ENCODE measurements at places on chromosomes 6 and 20.

DNA sequence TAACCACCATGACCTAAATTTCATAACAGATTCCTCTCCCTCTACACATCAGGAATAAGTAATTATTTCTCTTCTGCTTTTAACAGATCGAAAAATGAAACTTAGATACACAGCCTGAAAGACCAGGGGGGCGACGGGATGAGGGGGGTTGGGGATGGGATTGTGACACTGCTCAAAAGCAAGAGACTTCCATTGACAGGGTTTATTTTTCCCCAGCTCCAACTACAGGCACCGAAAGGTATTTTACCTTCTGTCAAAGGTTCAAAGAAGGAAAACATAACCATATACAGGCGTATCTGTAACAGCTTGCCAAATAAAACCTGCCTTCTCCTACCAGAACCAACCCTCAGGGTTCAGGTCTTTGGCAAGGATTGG lies 1.3 kb downstream of the EPHA7 start:
- no peak for DNase-seq

DNA sequence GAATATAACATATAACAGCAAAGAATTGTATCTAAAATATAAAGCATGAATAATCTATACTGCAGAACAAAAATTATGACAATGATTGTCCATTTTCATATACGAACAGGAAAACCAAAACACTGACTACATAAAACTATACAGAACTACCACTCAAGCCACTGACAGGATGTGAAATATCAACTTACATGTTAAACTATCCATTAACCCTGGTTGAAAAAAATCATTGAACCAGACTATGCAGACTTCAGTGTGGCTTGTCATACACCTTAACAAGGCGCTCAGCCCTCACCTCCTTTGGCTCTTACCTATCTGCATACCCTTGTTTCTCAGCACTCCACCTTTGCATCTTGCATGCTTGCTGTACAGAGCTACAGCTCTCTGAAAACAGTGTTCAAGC lies 34.9 kb downstream of the ASCC3 start:
- DNase-seq: no peak

GRCh38 chr6:81575442-81575841 lies 177.0 kb downstream of the TENT5A start:
- DNase-seq: no peak

GRCh38 chr6:29926413-29927274 lies 15.7 kb upstream of the HLA-A start:
- DNase-seq: no peak

- no peak for DNase-seq
These were observed 100.4 kb downstream of the AFG1L start for GRCh38 chr6:108395297-108395696.

GRCh38 chr6:133855991-133856370 lies 32.9 kb upstream of the TCF21 start:
- DNase-seq: no peak

DNA sequence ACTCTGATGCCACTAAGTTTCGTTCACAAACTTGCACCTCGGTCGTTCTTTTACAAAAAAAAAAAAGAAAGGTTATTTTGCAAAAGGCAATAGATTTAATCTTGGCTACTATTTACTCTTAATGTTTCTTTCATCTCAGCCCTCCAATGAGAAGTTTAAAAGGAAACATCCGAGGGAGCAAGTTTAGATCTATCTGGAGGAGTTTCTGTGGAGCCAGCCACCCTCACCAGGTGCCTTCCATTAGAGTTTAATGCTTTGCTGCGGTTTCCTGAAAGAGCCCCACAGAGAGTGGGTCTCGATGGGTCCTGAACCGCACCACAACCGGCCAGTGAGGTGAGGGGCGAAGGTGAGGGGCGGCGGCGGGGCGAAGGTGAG lies 632 bp downstream of the PRKN start:
- no peak for DNase-seq

DNA sequence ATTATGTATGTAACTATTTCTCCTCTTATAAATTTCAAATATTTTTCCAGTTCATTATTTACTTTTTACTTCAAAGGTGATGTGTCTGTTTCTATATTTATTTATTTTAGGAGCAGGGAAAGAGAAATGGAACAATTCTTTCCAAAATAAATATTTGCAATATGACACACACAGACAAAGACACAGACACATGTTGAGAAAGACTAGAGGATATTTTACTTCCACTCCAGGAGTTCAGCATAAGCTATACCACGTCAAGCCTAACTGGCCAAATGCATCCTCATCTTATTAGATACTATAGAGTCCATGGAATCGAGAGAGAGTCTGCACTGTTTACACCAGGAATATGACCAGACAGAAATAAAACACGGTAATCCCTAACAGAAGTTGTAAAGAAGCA lies 13.3 kb downstream of the RALGAPA2 start:
- DNase-seq: no peak

- DNase-seq: no peak
These were observed 46.9 kb upstream of the TAB2 start for GRCh38 chr6:149270616-149271015.

DNA sequence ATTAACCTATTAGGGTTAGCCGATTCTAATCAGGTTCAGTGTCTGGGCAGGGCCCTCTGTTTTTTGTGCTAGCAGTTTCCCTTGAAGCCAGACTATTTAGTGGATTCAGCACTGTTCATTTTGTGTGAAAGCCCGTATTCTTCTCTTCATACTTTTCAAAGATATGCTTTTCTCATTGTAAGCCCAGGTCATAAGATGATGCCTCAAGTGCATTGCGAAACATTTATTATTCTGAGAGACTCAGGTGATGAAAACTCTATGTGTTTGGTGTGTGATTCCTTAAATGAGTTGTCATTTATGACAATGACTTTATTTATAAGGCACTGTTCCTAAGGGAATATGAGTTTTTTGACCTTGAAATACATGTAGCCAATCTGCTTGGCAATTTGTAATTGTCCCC lies 851.0 kb upstream of the FLRT3 start:
- DNase-seq: no peak

- DNase-seq: no peak
These were observed 92.7 kb downstream of the LY86 start for GRCh38 chr6:6681075-6681849.

GRCh38 chr20:47040506-47041125 lies 146.0 kb downstream of the EYA2 start:
- no peak for DNase-seq

GRCh38 chr6:127963495-127963894 lies 62.6 kb upstream of the THEMIS start:
- DNase-seq: no peak

- DNase-seq: no peak
These were observed 47.5 kb downstream of the KIAA1755 start for GRCh38 chr20:38212806-38213606.

DNA sequence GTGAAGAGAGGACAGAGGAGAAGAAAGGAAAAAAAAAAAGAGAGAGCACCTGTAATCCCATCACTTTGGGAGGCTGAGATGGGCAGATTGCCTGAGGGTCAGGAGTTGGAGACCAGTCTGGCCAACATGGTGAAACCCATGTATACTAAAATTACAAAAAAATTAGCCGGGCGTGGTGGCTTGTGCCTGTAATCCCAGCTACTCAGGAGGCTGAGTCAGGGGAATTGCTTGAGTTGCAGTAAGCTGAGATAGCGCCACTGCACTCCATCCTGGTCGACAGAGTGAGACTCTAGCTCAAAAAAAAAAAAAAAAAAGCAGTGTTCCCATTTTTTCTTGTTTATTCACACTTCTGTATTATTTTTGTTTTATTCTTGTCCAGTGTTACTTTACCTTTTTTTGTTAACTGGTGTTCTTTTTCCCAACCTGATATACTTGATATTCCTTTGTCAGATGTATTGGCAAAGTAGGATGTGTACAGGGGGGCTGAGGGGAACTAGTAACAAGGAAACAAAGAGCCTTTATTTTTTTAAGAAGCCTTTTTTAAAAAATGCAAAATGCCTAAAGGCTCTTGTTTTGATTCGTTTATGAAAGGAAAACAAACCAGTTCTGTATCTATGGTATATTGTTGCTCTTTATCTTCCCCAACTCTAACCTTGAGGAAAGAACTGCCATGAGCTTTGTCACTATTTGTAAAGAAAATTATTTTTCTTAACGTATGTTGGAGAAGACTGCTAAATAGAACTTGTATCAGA lies 22.3 kb downstream of the COL19A1 start:
- no peak for DNase-seq

- DNase-seq: no peak
These were observed 319.7 kb upstream of the MAN1A1 start for GRCh38 chr6:119669221-119669620.

DNA sequence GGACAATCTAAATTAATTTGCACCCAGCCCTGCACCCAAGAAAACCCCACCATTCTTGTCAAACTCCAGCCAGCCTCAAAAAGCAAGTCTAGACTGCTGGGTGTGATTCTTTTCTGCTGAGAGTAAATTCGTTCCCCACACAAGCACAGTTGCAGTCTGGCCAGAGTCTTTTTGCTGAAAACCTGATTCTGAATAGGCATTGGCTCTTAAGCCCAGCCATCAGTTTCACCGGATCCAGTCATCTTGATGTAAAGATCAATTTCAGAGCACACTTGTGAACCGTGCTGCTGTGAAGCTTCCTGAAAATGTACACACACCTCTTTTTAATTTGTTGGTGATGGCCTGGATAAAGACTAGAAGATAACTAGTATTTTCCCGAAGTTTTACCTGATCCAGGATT lies 159.4 kb upstream of the GGTLC1 start:
- DNase-seq: no peak

DNA sequence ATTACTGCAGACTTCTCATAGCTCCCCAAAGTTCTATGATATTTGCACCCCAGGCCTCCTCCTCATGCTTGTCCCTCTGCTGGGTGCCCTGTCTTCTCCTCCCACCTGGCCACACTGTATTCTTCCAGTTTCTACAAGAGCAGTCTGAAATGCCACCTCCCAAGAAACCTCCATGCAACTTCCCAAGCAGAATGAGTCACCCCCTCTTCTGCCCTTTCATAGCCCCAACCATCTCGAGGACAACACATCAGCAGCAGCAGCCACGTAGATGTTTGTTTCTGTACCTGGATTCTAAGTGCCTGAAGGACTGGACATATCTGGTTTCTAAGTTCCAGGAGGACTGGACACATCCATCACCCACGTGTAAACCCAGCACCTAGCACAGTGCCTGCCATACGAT lies 6.6 kb upstream of the ULBP2 start:
- DNase-seq: no peak

GRCh38 chr20:20969701-20970280 lies 136.4 kb downstream of the LINC00237 start:
- no peak for DNase-seq

GRCh38 chr6:41161851-41162552 lies 914 bp downstream of the TREM2 start:
- no peak for DNase-seq

DNA sequence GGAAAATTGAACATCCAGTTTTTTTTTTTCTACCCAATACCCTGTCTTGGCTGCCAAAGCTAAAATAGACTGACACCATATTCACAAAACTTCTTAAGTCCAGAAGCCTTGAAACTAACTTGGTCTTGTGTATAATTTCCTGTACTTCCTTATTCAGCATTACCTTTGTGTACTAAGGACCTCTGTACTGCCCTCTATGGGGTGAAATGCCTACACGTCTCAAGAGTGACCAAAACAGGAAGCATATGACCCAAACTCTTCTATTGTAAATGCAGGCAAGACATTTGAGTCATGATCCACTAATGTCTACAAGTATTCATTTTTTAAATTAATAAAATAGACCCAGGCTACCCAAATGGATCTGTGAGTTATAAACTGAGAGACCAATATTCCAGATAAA lies 50.4 kb downstream of the HMGCLL1 start:
- no peak for DNase-seq

- DNase-seq: no peak
These were observed 22.5 kb upstream of the IYD start for GRCh38 chr6:150346346-150346745.

- DNase-seq: no peak
These were observed 33.5 kb upstream of the FKBP1A start for GRCh38 chr20:1426231-1426849.

- DNase-seq: no peak
These were observed 6.7 kb downstream of the TAF4 start for GRCh38 chr20:62058941-62059340.

- no peak for DNase-seq
These were observed 19.1 kb upstream of the HLA-DQB1 start for GRCh38 chr6:32685603-32686002.

- DNase-seq: no peak
These were observed 5.2 kb downstream of the PRSS35 start for GRCh38 chr6:83517500-83517899.

- no peak for DNase-seq
These were observed 146.3 kb downstream of the ZNF217 start for GRCh38 chr20:53447316-53447715.

- DNase-seq: no peak
These were observed 484.7 kb downstream of the EPHA7 start for GRCh38 chr6:92934625-92935024.

DNA sequence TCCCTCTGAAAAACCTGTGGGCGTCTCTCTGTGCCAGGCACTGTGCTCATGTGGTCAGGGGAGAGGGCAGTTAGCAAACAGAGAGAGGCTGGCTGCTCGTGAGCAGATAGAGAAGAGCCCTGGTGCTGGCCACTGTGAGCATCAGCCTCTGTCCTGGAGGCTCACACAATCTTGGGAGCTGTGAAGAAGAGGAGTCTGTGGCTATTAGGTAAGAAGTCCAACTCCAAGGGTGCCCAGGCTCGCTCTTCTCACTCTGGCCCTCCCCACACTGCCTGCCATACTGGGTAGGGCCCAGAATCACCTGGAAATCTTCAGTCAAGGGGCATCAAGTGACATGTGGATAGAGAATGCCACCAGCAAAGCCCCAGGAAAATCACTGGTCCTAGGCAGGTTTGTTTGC lies 14.1 kb downstream of the SCML4 start:
- DNase-seq: no peak

DNA sequence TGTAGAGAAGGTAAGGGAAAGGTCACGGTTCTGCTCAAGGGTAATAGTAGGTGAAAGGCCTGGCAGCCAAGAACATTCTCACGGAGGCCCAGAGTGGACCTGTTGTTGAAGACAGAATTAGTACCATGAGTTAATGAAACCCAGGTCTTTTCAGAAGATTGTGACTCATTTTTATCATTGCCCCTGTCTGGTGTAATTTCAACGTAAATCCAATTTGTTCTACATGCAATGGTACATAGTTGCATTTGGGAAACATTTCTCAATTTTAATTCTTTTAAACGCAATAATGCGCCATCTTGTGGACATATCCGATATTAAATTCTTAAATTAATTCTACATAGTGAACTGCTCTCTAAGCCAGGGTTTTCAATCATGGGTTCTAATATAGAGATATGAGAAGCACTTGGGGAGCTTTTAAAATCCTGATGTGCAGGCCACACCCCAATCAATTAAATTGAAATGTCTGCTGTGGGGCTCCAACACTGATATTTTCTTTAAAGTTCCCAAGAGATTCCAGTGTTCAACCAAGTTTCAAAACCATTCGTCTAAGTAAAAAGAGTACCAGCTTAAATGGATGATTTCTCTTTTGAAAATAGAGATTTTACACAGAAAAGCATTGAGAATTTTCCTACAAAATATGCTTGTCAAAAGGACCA lies 257.4 kb downstream of the PLCB1 start:
- peak; percentile 7 for DNase-seq

Measured in NCI-H510A (cell line).